ENCODE measurements at places on chromosomes 16 and 17.

- no peak for DNase-seq
Measured at GRCh38 chr16:15573274-15573895, 69.6 kb downstream of the MARF1 start.

DNA sequence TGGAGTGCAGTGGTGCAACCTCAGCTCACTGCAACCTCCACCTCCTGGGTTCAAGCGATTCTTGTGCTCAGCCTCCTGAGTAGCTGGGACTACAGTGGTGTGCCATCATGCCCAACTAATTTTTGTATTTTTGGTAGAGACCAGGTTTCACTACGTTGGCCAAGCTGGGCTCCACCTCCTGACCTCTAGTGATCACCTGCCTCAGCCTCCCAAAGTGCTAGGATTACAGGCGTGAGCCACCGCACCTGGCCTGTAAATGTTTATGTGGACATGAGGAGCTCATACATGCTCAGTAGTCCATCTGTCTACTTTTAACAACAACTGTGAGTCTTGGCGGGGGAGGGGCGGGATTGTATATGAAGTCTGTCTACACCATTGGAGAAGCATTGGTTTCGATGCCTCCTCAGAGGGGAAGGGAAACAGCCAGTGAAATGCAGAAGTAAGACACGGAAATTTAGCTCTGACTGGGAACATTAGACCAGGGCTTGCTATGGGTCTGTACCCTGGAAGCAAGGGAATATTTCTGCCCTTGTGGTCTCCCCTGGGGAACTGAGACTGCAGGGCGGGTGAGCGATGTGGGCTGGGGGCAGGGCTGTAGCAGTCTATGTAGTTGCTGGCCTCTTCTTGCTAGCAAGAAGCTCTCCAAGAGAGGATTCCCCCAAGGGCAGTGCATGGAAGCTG is 9.3 kb downstream of the NUBP1 start:
- no peak for DNase-seq

DNA sequence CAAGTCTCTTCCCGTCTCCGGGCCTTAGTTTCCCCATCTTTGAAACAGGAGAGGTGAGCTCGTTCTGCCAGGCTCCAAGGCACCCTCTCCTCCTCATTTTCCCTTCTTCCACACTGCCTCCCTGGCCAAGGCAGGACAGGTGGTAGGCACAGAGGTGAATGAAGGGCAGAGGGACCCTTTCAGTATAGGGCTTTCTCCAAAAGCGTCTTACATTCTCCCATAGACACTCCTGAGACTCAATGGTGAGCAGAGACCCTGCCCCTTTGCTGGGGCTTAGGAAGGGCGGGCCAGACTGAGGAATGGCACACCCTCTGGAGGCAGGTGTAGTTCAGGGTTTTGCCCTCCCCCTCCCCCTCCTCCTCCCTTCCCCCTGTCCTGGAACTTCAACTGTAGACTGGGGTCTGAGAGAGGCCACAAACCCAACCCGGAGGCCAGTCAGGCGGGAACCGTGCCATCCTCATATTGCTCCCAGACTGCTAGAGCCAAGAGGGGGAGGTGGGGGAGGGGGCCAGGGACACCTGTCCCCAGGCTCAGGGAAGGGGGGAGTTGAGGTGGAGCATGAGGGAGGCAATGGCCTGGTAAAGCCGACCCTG is 1.9 kb downstream of the PLEKHH3 start:
- DNase-seq = no peak

DNA sequence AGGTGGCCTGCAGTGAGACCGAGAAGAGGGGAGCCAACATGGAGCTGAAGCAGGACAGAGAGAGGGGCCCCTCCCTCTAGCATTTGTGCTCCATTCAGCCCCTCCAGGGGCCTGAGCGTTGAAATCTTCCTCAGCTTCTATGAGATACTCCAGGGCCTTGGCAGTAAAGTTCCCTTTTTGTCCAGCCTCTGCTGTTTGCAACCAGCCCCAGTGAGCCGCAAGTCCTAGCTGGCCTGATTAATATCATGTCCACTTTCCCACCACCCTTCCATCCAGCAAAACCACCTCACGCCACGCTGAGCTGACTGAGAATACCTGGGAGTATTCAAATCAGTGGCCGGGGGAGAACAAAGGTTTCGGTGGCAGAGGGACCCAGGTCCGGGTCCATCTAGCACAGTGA is 11.7 kb upstream of the RPH3AL start:
- DNase-seq = no peak

- DNase-seq = no peak
Measured at GRCh38 chr16:20404637-20405036, at the start of gene PDILT. TSS of gene PDILT (minus strand) at chr16:20404737. CDS start at chr16:20399300, 5,437 bp downstream.

GRCh38 chr17:78238823-78239488 is 7.5 kb downstream of the TMEM235 start:
- DNase-seq = no peak

DNA sequence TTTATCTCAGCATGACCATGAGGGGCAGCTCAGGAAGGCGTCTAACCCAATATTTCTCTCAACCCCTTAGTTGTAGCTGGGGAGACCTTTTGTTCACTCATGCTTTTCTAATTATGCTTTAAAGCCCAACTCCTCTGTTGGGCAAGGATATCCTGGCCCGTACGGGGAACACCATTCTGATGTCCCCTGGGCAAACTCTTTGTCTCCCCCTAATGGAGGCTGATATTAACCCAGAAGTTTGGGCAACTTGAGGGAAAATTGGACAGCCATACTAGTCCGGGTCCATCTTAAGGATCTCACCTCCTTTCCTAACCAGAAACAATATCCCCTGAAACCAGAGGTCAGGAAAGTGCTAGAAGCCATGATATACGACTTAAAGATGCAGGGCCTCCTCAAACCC is 143.7 kb upstream of the COX10 start:
- DNase-seq = no peak

- DNase-seq = no peak
Measured at GRCh38 chr17:52678211-52678610, 519.7 kb upstream of the CA10 start.

- DNase-seq = no peak
Measured at GRCh38 chr17:72604518-72604917, 483.7 kb downstream of the SOX9 start.

DNA sequence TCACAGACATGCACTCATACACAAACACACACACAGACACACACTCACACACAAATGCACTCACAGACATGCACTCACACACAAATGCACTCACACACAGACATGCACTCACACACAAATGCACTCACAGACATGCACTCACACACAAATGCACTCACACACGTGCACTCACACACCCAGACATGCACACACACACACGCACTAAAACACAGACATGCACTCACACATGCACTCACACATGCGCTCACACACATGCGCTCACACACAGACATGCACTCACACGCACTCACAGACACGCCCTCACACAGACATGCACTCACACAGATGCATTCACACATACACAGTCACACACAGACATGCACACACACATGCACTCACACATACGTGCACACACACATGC is 2.7 kb upstream of the ZNF469 start:
- no peak for DNase-seq

DNA sequence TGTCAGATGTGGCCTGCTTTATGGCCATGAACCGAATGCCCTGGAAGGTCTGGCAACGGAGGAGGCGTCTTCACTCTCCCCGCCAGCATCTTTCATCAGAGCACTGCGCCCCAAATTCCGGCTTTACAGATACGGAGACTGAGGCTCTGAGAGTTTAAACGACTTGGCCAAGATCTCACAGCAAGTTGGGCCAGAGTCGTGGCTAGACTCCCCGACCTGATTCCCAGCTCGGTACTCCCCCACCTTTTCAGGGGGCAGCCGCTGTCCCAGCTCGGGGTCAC is 1.7 kb downstream of the NGFR start:
- DNase-seq = no peak

- no peak for DNase-seq
Measured at GRCh38 chr17:50817838-50818237, 17.5 kb upstream of the WFIKKN2 start.

GRCh38 chr16:22320572-22321339 is 23.5 kb downstream of the POLR3E start:
- no peak for DNase-seq

DNA sequence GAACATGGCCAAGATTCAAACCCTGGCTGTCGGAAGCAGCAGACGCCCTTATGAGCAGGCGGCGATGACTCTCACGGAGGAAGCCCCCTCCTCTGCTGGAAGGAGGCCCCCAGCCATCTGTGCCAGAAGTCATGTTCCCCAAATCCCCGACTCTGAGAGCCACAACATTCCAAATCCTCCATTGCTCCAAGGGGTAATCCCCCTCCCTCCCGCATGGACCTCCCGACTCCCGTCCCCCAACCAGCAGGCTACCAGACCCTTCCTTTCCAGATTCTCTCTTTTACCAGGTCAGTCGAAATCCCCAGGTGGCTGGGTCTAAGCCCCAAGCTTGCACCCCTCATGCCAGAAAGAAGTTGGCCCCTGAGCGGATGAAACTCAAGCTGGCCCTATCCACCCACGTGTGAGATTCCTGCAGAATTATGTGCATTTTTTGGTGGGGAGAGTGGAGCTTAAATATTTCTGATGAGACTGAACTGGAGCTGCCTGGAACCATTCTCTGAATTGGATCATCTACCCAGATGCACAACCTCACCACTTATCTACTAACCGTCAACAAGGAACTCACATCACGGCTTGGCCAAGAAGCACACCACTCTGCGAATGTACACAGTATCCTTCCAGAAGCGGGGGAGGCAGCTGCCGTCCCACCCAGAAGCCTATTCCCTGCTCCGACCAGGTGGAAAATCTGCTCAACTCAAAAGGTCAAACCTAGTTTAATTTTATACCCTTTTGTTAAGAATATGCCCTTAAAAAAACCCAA is 283.5 kb downstream of the C16orf95 start:
- DNase-seq = peak; percentile 69

DNA sequence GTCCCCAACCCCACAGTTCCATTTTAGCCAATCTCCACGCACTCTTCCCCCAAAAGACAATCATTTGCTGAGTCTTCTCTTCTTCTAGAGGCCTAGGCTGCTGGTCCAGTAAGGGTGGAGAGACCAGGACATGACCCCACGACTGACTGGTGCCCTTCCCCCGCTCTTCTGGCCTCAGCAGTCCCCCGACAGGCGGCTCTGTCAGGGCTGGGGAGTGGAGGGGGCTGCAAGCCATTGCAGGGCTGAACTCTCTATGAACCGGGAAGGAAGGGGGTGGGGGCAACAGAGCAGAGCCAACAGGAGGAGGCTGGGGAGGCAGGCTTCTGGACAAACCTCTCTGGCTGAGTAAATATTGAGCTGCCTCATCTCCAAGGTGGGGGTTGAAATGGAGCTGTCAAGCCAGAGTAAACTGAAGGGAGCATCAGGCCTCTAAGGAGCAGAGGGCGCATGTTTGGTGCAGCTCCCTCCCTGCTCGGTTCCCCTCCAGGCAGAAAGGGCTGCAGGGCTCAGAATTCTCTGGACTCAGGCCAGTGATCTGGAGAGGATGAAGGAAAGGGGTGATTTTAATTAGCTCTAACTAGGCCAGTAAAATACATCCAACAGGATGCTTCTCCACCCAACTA is 8.7 kb downstream of the HOXB1 start:
- DNase-seq = peak; percentile 19

- no peak for DNase-seq
Measured at GRCh38 chr17:19939993-19940721, 37.5 kb downstream of the AKAP10 start.

DNA sequence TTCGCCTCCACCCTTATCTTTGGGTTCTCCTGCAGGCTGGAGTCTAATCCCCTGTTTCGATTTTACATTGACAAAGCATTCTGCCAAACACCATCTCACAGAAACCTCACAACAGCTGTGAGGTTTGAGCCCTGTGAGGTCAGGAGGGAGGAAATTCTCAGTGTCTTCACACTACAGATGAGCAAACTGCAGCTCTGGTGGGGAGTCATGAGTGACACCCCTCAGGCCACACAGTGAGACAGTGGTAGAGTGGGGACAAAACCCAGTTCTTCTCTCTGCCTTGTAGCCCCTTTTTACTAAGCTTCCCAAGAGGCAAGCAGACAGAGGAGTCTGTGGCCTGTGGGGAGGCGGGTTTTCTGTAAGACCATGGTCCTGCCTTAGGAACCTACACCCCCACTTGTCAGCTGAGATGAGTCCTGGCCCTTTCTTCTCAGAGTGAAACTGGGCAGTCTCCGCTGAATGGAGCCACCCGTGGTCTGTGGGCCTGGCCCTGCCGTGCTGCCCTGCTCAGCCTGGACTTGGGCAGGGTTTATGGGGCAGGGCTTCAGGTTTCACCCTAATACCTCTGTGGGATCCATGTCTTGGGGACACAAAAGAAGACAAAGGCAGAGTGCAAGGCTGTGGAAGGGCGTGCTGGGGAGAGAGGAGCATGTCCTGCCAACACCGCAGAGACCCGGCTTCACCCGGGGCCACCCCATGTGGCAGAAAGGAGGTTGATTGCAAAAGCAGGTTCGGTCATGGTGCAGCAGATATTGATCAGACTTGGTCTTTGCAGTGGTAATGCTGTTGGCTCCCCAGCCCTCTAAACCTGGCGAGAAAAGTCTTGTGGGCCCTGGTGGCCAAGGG is 59.0 kb downstream of the ABR start:
- DNase-seq = no peak

DNA sequence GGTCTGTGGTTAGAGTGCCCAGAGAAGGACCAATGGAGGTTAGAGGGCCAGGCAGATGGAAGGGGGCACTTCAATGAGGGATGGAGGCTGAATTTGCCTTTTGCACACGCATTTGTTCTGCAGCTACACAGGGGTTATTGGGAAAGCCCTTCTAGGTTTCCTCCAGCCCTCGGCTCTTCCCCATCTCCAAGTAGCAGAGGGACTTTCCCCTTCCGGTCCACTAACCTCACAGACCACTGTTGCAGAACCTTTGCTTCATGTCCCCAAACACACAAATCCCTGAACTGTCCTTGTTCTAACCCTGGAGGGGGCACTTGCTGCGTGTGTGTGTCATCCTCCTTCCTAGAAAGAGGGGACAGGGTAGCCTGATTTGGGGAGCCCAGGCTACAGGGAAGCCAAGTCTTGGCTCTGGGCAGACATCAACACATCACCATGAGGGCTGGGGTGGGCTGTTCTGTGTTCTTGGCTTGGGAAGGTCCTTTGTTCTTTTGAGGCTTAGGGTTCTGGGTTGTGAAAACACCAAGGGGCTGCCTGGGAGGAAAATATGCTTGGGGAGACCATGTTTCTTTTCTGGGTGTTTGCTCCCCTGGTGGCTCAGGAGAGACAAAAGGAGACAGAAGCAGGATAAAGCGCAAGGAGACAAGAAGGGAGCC is 7.3 kb upstream of the NR1D1 start:
- DNase-seq = no peak

DNA sequence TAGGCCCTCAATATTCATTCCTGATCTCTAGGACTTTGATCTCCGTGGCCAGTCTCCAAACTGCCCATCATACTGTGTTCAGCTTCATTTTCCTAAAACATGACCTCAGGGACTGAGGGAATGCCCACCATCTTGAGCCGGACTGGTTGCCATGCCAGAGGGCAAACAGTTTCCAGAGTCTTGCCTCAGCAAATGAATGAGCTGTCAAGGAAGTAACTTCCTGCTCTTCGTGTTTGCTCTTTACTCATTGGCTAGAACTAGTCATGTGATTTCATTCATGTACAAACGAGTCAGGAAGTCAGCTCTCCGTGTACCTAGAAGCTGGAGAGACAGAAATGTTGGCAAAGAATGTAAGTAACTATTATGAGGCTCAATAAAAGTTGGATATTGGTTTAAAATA is 50.2 kb downstream of the ANKFN1 start:
- peak; percentile 13 for DNase-seq

GRCh38 chr16:58110571-58111301 is 18.4 kb downstream of the CFAP20 start:
- DNase-seq = no peak

Data from fibroblast of the aortic adventitia (primary cell).